Left cardiac atrium (tissue), 4 donors: ENCODE measurements at places on chromosomes 5 and 9. TPM values are rescaled to one million over a fixed set of nuclear protein-coding genes. Genes with fewer than 3 reads are reported as not detected.

GRCh38 chr9:27248702-27249101 is 48.2 kb downstream of the EQTN start:
- no peak for DNase-seq

- DNase-seq = no peak
Measured at GRCh38 chr5:64295101-64295500, 129.5 kb downstream of the RNF180 start.

DNA sequence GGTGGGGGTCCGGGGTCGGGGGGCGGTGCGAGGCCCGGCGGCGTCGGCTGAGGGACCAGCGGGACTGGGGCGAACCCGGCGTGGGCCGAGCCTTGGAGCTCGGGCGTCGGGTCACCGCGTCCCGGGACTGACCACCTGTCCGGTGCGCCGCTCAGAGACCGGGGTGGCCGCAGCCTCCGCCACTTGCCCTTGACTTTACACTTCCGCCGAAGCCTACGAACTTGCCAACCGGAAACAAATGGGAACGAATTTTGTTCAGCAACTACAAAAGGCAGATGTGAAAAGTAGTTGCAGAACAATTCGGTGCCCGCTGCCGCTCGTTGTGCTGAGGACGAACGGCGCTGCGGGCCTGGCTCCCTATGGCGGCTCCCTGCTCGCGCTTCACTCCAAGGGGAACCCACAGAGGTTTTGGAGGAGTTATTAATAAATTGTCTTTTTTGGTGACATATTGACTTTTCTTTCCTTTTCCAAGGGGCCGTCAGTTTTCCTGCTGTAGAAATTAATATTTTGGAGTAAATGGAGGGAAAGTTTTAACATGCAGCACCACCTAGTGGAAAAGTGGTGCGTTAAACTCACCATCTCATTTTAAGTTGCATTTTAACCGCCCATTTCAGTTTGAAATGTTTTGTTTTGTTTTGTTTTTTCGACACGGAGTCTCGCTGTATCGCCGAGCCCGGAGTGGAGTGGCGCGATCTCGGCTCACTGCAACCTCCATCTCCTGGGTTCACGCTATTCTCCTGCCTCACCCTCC is 490 bp downstream of the PCBD2 start:
- no peak for DNase-seq

DNA sequence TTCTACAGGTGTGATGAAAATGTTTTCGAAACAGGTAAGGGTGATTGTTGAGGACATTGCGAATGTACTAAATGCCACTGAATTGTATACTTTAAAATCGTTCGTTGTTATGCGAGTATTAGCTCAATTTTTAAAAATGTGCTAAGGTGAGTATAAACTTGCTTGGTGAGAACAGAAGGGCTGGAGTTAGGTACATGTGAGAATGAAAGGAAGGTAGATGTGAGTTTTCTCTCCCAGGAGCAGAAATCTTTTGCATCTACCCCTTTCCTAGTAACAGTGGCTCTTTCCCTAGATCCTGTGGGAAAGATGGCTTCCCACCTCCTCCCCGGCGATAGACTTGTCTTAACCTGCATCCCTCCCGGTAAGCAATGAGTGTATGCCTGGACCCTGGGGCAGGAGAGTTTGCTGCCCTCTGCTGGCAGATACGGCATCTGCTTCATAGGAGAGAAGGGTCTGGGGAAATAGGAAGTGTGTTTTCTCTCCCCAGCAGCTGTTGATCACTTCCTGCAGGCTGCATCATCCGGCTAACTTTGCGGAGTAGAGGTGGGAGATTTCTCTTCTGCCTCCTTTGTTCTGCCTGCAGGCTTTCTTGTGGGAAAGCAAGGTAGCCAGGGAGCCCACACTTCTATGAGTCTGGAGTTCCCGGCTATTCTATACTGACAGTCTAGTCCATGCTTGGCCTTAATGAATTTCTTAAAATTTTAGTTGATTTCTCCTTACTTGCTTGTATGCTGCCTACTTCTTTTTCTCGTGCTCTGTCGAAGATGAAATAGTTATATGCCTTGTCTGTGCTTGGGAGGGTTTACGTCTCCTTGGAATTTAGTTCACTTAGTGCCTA is 373.3 kb upstream of the SEMA6A start:
- DNase-seq = peak; percentile 35

- DNase-seq = no peak
Measured at GRCh38 chr9:69893057-69893456, 72.4 kb downstream of the CFAP95 start.

Gene ZNF883
- 2.8 TPM for total RNA-seq

DNA sequence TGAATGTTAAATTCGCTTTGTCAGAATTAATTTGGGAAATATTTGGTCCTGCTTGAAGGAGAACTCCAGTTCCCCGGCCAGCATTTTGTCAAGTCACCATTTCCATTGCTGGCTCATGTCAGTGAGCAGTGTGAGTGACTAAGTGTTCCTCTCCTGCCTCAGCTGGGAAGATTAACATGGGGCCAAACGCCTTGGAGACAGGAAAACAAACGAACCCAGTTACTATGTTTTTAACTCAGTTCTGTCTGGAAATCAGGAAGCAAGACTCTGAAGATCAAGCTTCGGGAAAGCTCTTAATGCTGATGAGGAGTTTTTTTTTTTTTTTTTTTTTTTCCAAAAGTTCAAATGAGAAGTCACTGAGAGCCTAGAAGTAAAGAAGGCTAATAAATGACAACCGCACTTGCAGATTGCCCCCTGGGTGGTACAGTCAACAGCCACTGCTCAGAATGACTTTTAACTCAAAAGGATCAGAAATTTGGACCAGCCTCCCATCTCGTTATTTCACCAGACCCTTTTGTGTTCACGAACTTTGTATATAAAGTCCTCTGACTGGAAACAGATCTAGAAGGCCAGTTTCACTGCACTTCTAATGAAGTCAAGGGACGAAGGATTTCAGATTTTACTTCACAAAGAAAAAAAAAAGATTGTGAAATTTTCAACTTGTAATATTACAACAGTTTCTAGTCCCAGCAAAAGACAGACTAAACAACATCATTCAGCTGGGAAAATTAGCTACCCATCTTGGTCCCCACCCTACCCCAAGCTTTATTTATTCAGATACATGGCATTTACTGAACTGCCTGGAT is 121.3 kb downstream of the LHFPL2 start:
- DNase-seq = peak; percentile 80

DNA sequence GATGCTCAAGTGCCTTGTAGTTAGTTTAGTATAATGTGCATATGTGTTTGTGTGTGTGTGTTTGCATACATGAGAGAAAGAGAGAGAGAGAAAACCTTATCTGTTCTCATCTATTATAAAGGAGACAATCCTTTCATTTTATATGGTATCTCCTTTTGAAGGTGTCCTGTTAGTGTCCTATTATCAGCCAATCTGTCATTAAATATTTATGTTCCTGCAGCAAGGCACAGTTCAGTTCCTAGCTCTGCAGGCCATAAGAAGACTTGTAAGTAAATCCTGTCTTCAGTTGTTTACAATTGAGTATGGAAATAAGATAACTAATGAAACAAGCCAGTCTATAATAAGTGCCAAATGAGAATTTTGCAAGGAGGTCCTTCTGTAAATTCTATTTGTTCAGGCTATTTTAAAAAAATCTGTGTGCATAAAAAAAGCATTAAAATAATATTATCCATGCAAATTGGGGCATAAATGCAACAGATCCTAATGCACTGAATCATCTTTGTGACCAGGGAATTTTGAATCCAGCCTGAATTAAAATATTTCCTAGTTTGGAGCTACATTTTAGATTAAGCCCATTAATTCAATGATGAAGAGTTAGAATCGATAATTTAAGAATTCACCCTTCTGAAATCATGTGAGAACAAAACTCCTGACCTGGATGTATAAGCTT is 18.1 kb downstream of the MAP1B start:
- no peak for DNase-seq

DNA sequence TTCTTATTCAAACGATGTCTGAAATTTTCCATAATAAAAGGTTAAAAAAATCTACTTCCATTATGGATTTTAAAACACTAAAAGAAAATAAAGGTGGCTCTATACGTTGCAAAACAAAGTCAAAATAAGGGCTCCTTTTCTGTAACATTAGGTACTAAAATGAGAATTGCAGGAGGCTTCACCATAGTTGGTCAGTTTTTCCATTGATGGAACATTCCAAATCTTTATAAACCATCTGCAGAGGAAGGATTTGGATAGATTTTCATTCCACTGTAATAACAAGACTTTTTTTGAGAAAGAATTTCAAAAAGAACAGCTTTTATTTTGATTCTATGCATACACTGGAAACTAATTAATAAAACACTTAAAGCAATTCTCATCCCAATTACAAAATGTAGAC is 145.6 kb downstream of the LURAP1L start:
- DNase-seq = no peak

Gene ACOT12
- not detected for total RNA-seq

- DNase-seq = no peak
Measured at GRCh38 chr5:55480781-55481180, 54.0 kb downstream of the PLPP1 start.

DNA sequence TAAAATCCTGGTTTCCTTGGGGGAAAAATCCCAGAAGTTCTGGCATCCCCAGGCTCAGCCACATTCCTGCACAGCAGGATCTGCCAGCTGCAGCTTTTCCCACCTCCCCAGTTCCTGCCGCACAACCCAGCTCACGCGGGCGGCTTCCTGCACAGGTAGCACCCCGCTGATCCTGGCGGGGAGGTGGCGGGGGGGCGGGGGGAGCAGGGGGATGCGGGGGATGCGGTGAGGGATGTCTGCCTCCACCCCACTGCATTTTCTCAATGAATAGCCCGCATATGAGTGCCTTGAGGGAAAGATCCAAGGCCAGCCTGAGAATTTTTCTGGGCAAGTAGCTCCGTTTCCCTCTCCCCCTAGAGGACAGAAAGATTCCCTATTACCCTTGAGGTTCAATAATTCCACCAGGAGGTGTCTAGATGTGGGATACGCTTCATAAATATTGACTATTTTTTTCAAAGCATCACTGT is 21.1 kb downstream of the GFPT2 start:
- DNase-seq = peak; percentile 33

- no peak for DNase-seq
Measured at GRCh38 chr5:1788200-1788599, 11.4 kb downstream of the MRPL36 start.

Gene TGFBR1
- total RNA-seq = 27.1 TPM

GRCh38 chr5:126656401-126657007 is 55.8 kb downstream of the PHAX start:
- no peak for DNase-seq

- no peak for DNase-seq
Measured at GRCh38 chr5:38803246-38803645, 42.6 kb upstream of the OSMR start.

GRCh38 chr9:135991771-135992170 is 30.6 kb upstream of the UBAC1 start:
- DNase-seq = no peak

DNA sequence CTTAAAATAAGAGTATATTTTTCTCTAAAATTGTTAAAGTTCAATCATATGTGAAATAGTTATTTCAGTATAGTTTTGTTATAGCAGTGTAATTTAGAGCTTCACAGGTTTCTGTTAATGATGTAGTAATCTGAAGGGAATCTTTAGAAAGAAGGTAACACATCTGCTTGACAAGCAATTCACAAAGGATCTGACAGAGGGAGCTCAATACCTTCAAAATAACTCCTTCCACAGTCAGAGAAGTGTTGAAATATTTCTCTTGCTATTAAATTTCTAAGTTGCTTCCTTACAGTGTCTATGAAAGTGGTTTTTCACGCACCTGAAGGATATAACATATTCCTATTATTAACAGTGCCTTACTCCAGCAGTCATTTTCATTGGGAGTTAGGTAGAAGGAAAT is 44.9 kb downstream of the SLC25A51 start:
- no peak for DNase-seq

Gene FOXD4L3
- 0.13 TPM for total RNA-seq

- DNase-seq = no peak
Measured at GRCh38 chr9:37977851-37978480, 74.0 kb upstream of the SLC25A51 start.

DNA sequence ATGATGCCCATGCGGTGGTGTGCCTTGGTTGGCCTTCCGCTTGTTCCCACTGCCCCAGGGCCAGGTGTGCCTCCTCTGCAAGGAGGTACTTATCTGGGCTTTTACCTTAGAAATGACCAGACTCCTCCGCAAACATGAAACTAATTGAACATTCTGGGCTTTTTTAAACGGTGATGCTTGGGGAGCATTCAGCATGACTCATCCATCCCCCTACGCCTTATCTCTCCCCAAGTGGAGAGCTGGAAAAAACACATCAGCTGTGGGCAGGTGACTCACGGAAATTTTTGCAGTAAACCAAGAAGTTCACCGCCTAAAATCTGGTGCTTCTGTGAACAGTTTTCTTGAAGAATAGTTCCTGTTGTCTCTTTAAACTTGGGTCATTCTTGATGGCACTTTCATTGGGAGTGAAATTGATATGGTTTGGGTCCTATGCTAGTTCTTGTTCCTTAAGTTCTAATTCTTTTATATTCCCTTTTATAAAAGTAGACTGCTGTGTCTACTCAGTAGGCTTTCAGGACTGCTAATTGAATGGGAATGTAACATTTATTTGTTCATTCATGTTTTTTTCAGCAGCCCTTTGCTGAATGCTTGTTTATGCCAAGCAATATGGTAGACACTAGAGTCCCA is 39.6 kb downstream of the SFXN1 start:
- no peak for DNase-seq

GRCh38 chr5:159274676-159275075 is 11.6 kb downstream of the UBLCP1 start:
- DNase-seq = no peak

Gene RNF180
- total RNA-seq = 22.9 TPM

Gene CXCL14
- total RNA-seq = 11.2 TPM
